ENCODE measurements at places on chromosomes 1 and 21.

DNA sequence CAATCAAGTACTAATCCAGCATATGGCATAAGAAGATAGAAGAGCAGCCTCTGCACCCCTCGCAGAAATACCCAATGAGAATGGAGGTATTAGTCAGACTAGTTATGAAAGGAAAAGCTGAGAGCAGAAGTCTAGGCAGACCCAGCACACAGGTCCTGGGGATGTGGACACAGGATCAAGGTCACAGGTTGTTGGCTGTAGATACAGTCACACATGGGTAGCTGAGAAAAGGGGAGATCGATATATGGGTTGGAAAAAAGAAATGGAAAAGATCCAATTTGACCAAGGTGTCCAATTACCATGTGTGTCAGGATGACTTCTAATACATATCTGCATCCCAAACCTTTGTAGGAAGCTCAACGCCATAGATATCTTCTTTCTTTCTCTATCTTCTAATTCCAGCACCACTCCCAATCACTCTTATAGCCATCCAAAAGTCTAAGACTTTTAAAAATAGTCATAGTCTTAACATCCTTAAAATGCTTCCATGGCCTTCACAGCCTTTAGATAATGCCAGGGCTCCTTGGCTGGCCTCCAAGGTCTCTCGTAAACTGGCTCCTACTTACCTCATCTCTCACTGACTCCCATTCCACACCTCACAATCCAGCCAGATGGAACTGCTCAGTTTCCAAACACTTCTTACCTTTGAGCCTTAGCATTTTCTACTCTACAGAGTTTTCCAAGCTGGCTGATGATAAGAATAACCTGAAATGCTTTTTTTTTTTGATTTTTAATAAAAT lies 8.3 kb upstream of the ZC3H11B start:
- no peak for DNase-seq

DNA sequence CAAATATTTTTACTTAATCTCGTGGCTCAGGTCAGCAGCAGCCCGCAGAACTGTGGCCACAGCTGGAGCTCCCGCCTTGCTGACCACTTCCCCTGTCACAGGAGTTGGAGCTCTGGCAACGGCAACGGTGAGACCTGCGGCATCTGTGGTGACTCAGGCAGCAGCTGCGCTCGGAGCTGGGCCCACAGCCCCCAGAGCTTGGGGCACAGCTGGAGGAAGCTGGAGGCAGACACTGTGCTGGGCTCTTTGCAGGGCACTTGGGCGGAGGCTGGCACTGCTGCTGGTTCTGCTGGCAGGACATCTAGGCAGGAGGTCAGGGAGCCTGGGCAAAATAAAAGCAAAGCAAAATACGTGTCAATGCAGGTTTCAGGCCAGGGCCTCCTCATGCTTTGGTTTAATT lies at the start of gene LCE3A:
TSS of gene LCE3A (minus strand) at position 301 of the 400 bp plus-strand sequence. CDS start at position 301, 0 bp downstream.
- no peak for DNase-seq

GRCh38 chr1:228842094-228842775 lies 107.0 kb downstream of the RHOU start:
- DNase-seq = no peak

GRCh38 chr1:158931055-158931737 lies at the start of gene PYHIN1:
Gene PYHIN1 (plus strand): TSS chr1:158931552. CDS start chr1:158936911, 5,359 bp downstream.
- DNase-seq = no peak

- DNase-seq = peak; percentile 29
These were observed 5.1 kb upstream of the SSR2 start for GRCh38 chr1:156025876-156026275.

DNA sequence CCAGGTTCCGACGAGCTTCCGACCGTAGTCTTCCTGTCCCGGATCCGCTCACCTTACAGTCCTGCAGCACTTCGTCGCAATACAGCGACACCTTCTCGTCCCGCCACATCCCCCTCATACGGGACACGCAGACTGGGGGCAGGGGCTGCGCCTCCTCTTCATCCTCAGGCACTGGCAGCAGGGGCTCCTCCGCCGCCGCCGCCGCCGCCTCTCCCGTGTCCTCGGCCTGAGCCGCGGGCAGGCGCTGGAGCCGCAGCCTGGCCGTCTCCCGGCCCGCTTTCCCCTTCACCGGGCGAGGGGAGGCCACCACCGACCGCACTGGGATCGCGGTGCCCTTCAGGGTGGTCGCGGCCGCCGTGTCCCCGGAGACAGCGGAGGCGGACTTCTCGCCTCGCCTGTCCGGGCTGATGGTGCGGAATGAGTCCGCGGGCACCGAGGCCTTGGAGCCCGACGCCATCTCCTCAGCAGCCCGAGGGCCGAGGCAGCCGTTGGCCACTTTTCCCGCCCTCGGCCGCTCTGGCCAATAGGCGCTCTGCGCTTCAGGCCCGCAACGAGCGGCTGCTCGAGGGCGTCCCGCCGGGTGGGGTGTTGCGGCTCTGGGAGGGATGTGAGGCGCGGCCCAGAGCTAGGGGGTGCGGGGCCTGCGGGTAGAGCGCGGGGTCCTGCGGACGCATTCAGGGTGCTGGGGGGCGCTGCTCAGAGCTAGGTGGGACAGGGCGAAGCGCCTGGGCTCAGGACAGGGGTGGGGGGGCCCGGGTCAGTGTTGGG lies at the start of gene SHCBP1L:
TSS of gene SHCBP1L (minus strand) at position 490 of the 768 bp plus-strand sequence. CDS start at position 457, 33 bp downstream.
- peak; percentile 54 for DNase-seq

DNA sequence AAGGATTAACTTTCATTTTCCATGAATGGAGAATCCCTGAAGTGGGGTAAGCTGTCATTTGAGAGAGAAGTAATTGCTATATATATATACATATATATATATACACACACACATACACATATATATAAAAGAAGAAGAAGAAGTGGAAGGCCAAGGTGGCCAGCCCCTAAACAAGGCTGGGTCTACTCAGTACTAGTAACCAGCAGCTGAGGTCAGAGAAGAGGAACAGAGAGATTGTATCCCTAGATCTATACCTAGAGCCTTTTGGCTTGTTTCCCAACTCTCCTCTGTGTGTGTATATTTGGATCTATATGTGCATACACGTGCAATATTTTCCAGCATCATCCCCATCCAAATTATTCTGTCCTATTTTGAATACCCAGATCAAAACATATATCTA lies 5.2 kb downstream of the TNFSF4 start:
- DNase-seq = no peak

- DNase-seq = peak; percentile 50
These were observed at the start of gene ABCG1 for GRCh38 chr21:42218836-42219605. Gene ABCG1 (plus strand): TSS chr21:42219140. CDS start chr21:42219263, 123 bp downstream.
